Activated CD8-positive, alpha-beta memory T cell treated with anti-CD3 and anti-CD28 coated beads for 48 hours (primary cell): ENCODE measurements at places on chromosomes 6 and 20.

- DNase-seq: no peak
Measured at GRCh38 chr6:134308800-134309199, 9.1 kb downstream of the SGK1 start.

DNA sequence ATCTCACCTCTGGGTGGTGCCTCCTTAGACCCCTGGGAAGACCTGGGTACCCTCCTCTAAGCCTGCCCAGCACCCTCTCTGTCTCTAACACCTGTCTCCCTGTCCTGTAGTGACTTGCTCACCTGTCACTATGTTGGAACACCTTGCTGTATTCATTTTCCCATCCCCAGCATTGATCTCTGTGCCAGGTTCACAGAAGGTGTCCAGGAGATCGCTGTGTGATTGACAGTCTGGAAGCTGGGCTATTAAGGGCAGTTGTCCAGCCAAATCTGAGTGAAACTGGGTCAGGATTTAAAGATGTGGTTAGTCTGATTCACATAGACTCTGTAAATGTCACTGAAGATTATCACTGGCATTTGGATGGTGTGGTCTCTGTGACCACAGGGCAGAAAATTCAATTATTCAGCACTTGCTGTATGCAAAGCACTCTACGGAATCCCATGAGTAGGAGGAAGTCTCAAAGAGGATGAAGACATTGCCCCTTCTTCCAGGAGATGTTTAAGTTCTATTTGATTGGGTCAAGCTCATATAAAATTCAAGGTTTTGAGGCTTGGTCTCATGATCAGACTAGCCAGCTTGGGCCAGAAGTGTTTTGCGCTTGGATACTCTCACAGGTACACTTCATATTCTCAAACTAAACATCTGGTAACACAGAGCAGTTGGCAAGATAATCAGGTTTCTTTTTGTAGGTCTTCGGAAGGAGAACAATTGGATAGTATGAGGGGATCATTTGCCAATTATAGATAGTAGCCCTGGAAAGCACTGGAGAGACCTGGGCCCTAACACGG lies 57.8 kb upstream of the TAGAP start:
- no peak for DNase-seq

- no peak for DNase-seq
Measured at GRCh38 chr6:151294561-151295101, 54.9 kb downstream of the AKAP12 start.

GRCh38 chr20:6855104-6855503 lies 87.6 kb downstream of the BMP2 start:
- DNase-seq: no peak

DNA sequence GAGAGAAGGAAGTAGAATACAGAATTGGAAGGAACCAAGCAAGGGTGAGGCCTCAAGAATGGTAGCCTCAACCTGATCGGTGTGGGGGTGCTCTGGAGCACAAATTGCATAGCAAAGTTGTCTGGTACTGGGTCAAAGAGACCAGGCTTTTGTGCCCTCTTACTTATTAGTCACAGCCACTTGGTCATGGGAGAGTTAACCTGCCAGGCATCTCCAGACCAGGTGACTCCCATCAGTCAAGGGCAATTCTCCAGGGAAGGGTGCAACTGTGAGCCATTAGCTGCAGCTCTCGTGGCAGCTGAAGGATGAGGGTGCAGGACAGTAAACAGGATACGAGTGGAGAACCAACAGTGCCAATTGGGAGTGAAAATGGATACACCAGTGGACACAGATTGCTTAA lies 47.7 kb upstream of the PLCB4 start:
- DNase-seq: no peak

DNA sequence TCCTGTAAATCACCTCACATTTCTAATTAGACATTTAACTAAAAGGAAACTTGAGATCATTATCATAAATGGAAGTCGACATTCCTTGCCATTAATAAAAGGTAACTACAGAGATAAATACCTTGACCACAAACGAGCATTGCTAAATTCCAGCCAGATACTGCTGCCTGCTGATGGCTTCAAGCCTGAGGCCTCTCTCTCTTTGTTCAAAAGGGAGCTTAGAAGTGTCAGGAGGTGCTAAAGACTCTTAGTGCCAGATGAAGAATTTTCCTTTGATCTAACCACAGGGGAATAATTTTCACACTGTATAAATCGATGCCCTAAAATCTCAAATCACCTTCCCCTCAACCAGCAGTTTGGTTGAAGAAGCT lies 248.2 kb upstream of the PMEPA1 start:
- no peak for DNase-seq

DNA sequence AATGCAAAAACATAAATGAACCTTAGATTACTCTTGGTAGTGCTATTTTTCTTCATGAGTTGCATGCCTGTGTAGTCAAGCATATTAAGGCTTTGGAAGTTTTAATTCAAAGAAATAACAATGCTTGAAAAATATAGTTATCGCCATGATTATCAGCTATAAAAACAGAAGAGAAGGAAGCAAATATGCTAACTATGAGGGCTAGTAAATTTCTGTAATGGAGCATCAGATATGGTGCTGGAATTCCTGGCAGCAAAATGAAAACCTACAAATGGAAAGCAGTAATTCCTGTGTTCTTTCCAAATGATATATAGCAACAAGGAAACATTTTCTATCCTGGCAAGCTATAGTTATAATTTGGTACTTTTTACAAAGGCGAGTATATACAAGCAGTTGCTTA lies 29.7 kb downstream of the DOP1A start:
- DNase-seq: no peak

GRCh38 chr20:62807444-62808210 lies 3.0 kb downstream of the OGFR start:
- no peak for DNase-seq

DNA sequence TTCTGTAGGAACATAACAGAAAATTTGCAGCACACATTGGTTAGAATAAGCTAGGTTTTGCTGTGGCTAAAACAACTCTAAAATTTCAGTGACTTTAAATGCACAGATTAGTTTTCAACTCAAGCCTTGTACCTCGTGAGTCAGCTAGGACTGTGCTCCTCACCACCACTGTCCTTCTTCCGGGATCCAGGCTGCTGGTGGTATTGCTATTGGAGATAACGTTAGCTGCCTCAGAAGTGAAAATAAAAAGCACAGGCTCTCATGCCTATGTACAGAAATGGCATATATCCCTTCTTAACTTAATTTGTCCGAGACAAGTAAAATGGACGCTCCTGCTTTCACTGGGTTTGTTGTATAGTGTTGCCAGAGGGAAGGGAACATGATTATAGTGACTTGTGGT lies 931.1 kb upstream of the EYS start:
- DNase-seq: no peak

GRCh38 chr20:4673371-4674001 lies 48.2 kb upstream of the PRND start:
- no peak for DNase-seq

DNA sequence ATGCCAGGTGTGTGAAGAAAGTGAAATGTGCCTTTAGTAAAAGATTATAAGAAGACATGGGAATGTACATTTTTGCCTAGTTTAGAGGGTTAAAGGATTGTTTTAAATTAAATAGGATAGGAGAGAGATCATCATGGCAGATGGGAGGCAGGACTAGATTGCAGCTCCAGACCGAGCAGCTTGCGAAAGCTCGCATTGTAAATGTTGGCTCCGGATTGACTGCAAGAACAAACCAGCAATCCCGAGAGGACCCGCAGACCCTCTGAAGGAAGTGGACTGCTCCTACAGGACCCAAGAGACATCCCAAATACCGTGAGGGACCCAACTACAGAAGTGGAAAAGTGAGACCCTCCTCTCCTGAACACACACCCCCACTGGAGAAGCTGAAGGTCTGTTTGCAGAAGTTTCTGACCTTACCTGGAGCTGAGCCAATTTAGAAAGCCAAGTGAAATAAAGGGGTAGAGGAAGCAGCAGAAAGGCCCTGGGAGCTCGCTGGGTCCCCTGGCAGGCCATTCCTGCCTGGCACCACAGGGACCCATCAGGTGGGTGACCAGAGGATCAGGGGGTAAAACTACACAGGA lies 30.0 kb upstream of the TPD52L1 start:
- no peak for DNase-seq

DNA sequence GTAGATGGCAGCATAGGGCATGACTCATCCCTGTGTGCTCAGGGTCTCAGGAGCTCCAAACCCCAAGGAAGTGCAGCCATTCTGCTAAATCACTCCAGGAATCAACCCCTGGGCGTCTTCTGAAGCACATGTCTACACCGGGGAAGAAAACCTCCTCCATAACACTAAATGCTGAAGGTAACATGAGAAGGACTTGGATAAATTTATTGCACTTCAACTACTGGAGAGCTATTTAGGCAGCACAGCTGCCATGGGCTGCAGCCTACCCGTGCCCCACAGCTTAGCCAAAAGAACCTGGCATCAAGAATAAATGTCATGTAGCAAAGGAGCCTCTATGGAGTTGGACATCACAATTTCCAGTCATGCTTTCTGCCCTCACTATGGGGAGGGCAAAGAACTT lies 152.4 kb upstream of the PROKR2 start:
- no peak for DNase-seq

- DNase-seq: no peak
Measured at GRCh38 chr20:11497545-11497944, 420.1 kb upstream of the BTBD3 start.

DNA sequence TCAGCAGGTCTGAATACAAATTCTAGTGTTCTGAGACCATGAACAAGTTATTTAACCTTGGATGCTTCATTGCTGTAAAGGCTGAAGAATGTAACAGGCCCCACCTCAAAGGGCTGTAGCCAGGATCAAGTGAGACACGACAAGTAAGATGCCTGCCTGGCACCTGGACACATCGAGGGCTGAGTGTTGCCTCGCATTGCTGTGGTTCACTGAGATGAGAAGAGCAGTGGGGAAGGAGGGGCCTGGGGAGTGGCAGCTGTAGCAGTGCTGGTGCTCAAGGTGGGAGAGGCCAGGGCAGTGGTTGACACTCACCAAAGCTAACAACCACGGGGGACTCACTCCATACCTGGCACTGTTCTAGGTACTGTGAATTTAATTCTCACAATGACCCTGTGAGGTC lies 187.8 kb downstream of the KIF16B start:
- DNase-seq: no peak

- no peak for DNase-seq
Measured at GRCh38 chr20:8005033-8005432, 14.5 kb downstream of the TMX4 start.

GRCh38 chr6:53943395-53943794 lies 148.6 kb downstream of the LRRC1 start:
- no peak for DNase-seq

DNA sequence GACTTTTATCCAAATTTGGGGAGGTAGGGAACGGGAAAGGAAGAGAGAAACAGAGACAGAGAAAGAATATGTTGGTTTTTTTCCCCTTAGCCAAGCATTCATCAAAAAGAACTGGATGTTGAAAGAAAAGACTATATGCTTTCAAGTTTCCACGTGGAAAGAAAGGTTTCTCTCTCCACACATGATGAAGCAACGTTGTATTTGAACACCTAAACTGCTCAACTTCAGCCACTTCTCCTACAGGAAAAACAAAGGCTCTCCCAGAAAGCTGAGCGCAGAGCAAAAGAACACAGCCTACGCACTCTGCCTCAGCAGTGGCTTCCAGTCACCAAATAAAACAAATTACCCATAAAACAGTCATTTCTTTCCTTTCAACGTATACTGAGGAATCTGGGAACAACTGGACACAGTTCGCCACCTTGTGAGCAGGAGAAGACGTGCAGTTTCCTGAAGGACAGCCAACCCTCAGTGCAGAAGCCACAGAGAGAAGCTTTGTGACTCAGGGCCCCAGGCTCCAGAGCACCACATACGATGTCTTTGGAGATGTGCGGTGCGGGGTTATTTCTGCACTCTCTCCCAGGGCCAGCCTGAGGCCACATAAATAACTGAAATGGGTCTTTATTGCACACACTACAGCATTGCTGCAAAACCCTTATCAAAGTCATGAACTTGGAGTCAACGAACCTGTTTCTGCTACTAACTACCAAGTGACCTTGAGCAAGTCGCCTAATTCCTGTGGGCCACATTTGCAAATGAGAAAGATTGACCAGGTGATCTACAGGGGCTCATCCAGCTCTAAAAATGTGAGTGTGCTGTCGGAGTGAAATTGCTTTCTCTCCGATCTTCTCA lies 10.1 kb downstream of the IL17F start:
- DNase-seq: no peak

DNA sequence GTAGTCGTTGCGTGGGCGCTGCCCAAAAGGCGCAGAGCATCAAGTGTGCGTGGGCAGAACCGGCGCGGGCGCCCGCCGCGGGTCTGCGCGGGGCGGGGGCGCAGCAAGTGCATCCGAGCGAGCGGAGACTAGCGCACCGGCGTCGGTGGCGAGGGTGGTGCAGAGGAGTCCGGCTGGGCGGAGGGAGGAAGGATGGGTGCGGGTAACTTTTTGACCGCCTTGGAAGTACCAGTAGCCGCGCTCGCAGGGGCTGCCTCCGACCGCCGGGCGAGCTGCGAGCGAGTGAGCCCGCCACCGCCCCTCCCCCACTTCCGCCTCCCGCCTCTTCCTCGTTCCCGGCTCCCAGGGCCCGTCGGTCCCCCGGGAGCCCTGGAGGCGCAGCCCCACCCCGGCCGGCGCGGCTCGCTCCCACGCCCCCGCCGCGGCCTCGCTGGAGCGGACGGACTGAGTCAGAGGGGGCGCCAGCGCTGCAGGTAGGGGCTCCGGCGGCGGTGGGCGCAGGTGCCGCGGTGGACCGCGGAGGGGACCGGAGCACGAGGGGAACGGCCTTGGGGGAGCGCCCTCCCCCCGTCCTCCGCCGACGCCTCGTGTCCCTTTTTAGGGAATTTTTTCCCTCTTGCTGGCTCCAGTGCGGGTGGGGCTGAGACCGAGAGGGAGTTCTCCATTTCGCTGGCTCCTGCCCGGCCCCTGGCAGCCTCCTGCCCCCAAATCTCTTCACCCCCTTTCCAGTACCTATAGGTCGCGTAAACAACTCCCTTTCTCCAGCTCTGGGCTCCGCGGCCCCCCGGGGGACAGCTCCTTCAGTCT lies 1.6 kb upstream of the DBNDD2 start:
- DNase-seq: no peak

DNA sequence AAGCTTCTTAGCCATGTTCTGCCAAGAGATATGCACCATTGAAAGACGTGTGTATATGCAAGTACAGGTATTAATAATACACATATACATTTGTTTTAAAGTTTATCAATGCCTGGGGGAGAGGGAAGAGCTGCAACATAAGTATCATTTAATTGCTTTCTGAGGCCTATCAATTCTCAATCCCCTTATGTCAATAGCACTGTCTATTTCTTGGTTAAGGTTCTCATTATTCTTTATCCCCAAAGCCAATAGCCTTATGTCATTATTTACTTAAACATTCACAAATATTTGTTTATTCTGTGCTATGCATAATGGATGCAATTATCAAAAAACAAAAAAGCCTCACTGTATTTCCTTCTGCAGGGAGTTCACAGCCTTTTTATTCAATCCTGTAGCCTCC lies 350.3 kb upstream of the KCNQ5 start:
- no peak for DNase-seq
